KG1 (cell line): ENCODE measurements at places on chromosomes 1 and 21.

- DNase-seq = no peak
These were observed at the start of gene RXFP4 for GRCh38 chr1:155940993-155941844. TSS of gene RXFP4 (plus strand) at chr1:155941638. CDS start at chr1:155941710, 72 bp downstream.

DNA sequence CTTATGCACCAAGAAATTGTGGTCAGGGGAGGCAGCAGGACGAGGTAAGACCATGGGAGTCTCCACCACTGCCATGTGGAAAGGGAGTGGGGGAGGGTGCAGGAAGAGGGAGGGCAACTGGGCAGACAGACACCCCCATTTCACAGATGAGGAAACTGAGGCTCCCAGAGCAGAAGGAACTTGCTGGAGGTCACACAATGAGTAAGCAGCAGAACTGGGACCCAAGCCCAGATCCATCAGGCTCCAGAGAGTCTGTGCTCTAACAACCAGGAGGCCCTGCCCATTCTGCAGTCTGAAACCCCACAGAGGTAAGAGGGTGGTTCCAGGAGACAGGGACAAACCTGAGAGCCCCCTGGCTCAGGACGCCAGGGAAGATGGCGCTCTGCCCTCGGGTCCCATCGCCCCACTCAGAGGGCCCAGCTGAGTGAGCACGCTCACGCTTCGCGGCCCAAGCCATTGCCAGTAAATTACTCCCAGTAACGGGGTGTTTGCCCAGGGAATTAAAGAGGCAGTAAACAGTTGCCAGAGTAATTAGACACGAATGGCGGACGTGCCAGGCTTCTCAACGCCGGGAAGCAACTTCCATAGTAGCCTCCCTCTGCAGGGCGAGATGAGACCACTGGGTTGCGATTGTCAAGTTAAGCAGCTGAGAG lies 59.2 kb downstream of the MATN1 start:
- no peak for DNase-seq

GRCh38 chr1:200893411-200893901 lies 1.2 kb upstream of the INAVA start:
- no peak for DNase-seq

GRCh38 chr1:98870959-98871903 lies 133.4 kb downstream of the PLPPR5 start:
- peak; percentile 81 for DNase-seq

DNA sequence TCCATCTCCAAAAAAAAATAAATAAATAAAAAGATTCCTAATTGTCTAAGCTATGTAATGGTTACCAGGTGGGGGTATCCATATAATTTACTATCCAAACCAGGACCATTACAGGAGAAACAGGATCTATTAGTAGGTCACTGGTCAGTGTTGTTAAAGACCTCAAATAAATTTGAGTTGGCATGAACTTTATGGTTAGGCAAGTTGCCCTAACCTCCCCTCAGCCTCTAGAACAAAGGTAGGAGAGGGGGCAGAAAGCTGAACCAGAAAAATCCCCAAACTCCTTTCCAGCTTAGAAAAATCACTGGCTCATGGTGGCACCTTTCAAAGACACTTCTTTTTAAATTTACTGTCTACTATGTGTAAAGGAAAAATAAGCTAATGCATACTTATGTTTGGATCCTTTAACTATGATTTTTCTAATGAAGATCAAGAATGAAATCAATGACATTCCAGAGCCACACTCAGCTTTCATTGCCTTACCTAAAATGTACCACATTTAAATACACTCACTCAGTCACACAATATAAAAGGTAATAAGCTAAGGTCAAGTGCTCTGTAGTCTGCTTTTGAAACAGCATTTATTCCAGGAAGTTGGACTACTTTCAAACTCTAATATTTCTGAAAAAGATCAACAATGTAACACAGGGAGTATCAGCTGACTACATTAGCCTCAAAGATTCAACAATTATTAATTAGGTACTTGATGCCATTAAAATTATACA lies 13.8 kb downstream of the EIF4G3 start:
- no peak for DNase-seq

GRCh38 chr1:81052162-81052561 lies 748.6 kb upstream of the ADGRL2 start:
- DNase-seq = no peak

GRCh38 chr1:167401260-167401873 lies 117.0 kb downstream of the CD247 start:
- no peak for DNase-seq

DNA sequence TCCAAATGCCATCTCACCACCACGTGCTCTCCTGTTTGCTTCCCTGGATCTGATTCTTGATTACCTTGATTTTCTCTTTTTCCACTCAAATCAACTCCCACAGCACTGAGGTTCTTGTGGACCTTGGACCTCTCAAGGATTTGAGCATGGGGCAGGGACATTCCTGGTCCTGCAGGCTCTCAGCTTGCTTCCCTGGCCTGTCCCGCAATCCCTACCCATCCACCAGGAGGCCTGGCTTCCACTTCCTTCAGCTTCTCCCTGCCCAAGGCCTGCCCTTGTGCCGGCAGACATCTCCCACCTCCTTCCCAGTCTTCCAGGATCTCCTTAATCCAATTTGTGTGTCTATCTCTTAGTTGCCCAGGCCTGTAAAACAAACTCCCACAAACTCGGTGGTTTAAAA lies 21.6 kb downstream of the PLA2G2A start:
- DNase-seq = no peak

DNA sequence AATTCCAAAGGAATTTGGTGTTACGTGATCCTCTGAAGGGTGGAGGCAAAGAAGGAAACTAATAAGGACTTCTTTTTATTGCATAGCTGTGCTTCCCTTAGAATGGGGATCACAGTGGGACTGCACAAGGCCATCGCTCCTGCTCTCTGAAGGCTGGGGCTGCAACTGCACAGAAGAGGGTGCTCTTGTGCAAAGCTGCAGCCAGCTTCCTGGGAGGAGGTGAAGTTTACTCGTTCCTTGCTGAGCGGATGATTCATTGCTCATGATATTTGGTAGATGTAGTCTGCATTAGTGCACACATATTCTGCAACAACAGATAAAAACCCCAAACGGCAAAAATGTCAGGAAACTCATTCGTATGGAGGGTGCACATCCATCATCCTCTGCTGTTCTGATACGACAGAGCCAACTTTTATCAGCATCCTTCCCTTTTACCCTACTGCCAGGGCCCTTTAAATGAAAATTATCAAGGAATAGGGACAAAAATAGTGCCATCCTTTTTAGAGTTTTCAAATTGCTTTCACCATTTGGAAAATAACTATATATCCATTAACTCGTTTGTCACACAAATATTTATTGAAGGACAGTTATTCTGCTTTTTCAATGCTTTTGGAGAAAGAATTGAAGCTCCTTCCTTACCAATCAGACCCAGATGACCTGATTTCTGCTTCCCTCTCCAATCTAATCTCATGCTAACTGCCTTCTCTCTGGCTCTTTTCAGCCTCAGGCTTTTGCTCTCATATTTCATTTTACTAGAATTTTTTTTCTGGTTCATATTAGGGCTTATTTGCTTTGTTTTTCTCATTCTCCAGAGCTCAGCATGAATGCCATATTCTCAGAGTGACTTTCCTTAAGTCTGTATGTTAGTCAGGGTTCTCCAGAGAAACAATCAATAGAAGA lies 263.6 kb downstream of the DUSP10 start:
- DNase-seq = no peak

DNA sequence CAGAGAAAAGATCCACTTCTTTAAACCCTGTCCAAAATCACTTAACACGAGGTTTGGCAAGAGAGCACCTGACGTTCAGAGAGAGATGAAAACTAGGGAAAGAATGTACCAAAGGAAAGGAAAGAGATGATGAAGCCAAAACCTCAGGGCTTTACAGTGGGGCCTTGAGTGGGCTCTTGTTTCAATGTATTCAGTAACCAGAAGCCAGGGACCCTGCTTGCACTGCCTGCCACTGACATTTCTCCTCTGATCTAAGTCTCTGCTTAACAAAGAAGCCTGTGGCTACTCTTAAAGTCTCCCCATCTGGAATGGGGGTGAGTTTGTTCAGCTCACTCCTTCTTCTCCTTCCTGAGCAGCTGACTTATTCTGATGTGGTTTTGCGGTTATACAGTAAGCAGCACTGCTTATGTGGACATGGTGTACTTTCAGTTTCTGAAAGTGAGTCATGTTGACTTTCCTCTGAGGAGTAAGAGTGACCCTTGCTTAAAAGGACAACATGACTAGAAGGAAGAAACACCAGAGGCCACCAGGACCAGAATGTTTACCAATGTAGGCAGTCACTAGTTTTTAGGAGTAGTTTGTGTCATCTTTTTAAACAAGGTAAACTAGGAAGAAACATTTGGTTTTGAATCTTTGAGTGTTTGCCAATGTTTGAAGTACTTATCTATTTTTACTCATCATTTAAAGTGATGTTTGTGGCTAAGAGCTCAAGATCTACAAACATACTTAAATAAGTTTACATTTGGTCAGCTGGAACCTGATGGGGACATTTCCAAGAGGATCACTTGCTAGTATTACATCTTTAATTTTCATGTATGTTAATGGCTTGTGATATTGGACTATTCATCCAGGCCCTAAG lies 87.4 kb downstream of the FASLG start:
- peak; percentile 54 for DNase-seq

GRCh38 chr1:46183926-46184557 lies 7.8 kb upstream of the P3R3URF start:
- DNase-seq = no peak

DNA sequence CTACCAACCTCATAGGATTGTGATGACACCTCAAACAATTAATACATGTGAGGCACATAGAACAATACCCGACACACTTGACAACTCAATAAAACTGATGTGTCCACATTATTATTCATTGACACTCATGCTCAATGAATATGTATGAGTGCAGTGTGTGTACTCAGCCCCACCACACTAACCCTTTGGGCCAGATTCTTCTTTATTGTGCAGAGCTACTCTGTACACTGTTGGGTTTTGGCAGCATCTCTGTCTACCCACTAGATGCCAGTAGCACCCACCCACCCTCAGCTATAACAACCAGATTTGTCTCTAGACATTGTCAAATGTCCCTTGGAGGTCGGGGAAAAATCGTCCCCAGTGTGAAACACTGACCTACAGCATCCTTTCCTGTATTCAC lies 10.1 kb downstream of the CASP9 start:
- DNase-seq = no peak

GRCh38 chr1:223712850-223713474 lies 623 bp downstream of the CAPN2 start:
- DNase-seq = no peak

GRCh38 chr1:58939146-58939545 lies 155.3 kb upstream of the JUN start:
- DNase-seq = no peak

- no peak for DNase-seq
These were observed 207.4 kb downstream of the PDE4B start for GRCh38 chr1:66000033-66000637.

DNA sequence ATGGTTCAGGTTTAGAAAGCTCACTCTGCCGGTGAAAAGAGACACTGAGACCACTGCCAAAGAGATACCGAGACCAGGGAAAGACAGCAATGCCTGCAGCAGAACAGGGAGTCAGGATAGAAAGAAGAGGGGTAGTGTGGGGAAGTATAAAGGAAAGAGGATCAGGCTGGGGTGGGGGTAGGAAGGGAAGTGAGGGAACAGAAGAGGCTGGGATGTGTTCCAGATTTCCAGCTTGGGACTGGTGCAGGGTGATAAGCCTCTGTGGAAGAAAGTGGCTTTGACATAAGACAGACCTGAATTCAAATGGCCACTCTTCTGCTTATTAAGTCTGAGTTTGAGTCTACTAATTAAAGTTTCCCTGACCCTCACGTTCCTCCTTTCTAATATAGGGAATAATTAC lies 105.9 kb downstream of the PIK3R3 start:
- DNase-seq = no peak

GRCh38 chr1:71049951-71050598 lies 2.5 kb upstream of the PTGER3 start:
- peak; percentile 54 for DNase-seq
